Thymus (tissue), 14 donors: ENCODE measurements at places on chromosomes 7 and 10. TPM values are rescaled to one million over a fixed set of nuclear protein-coding genes. Genes with fewer than 3 reads are reported as not detected.

Gene MINDY4
- total RNA-seq = 1.5 TPM

Gene SPDYE6
- not detected for total RNA-seq

DNA sequence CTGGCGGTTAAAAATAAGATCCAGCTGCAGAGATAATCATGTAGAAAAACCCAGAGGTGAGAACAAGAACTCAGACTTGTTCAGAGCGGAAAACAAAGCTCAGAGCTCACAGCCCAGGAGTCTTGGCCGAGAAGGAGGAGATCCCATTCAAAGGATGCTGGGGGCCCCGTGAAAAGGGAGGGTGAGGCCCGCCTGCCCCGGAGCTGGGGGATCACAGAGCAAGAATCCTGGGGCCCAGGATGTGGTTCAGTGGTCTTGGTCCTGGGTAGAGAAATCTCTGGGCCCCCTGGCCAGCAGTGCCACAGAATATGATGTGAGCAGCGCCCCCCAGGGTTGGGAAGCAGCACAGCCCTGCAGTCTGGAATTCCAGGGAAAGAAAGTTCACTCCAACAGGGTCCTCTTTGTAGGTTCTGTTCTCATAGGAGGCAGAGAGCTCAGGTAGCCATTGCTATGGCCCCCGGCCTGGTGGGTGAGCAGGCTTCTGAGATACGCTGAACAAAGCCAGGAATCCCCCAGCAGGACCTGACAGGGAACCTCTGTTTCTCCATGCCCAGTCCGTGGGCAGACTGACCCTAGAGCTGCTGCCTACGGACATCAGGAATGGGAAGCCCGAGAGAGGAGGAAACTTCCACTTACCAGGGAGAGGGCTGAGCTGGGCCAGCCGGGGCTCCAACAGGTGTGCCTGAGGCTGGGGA, 77.7 kb upstream of the GNA12 start:
- no peaks in the 10 kb centered on the region for H3K27me3 ChIP-seq
- DNase-seq = no peak
- peaks cover 5% of the 10 kb centered on the region for H3K4me1 ChIP-seq
- H3K4me3 ChIP-seq = no peak overlapping the region
- H3K27ac ChIP-seq = no peak overlapping the region

DNA sequence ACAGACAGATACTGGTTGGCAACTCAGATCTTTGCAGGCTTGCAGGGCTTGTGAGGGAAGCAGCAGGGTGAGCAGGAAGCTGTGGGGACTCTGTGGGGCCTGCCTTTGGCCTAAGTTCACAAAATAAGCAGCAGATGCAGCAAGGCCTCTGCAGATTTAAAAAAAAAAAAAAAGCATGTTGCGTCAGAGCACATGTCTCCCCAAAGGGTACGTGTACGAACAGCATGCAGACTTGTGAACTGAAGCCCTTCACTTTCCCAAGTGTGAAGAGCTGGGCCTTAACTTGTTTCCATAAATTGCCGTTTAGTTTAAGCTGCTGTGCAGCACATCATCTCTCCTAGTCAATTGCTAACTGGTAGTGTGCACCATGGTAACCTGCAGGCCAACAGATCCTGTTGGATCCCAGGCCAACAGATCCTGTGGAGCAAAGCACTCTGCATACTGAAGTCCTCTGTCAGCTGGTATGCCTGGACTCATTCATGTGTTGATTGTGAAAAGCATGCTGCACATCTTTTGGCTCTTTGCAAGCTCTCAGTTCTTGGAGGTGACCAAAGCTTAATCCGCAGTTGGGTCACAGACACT, 10.8 kb upstream of the XPNPEP1 start:
- no peaks in the 10 kb centered on the region for H3K36me3 ChIP-seq
- H3K27ac ChIP-seq = peak overlapping the region; percentile 11
- peak; percentile 66 for DNase-seq
- no peak overlapping the region for H3K4me3 ChIP-seq

GRCh38 chr7:135803143-135803542, 54.5 kb upstream of the FAM180A start:
- H3K36me3 ChIP-seq = no peaks in the 10 kb centered on the region
- no peaks in the 10 kb centered on the region for H3K4me1 ChIP-seq
- H3K27ac ChIP-seq = no peak overlapping the region

GRCh38 chr10:78774614-78774998, 294.2 kb upstream of the ZMIZ1 start:
- H3K27ac ChIP-seq = no peak overlapping the region
- no peaks in the 10 kb centered on the region for H3K36me3 ChIP-seq
- no peaks in the 10 kb centered on the region for H3K27me3 ChIP-seq
- H3K4me3 ChIP-seq = no peak overlapping the region
- no peak for DNase-seq

GRCh38 chr7:100951172-100951571, 1.8 kb downstream of the MUC3A start:
- H3K27ac ChIP-seq = no peak overlapping the region
- no peaks in the 10 kb centered on the region for H3K4me1 ChIP-seq
- H3K36me3 ChIP-seq = no peaks in the 10 kb centered on the region
- H3K4me3 ChIP-seq = no peak overlapping the region
- no peak for DNase-seq
